Stimulated activated CD8-positive, alpha-beta memory T cell treated with anti-CD3 and anti-CD28 coated beads, Interleukin-4, amount 100 ng/mL, for 4 hours (primary cell): ENCODE measurements at places on chromosomes 2 and 18.

GRCh38 chr2:105924932-105925331 is 180.2 kb downstream of the NCK2 start:
- no peak for DNase-seq

DNA sequence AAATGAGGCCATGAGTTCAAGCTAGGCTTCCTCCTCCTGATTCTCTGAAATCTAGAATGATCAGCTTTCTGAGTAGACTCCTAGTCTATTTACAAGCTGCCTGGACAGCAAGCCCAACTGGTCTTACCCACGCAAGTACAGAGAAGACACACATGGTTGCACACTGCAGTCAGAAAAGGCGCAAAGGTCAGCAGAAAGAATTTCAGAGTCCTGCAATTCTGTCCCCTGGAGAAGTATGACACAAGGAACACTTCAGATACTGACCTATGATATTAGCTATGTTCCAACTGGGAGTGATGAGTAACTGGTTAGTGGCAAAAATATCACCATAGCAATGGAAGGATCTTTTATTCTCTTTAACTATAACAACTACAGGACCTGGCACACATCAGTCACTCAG is 336.1 kb upstream of the PKDCC start:
- no peak for DNase-seq

DNA sequence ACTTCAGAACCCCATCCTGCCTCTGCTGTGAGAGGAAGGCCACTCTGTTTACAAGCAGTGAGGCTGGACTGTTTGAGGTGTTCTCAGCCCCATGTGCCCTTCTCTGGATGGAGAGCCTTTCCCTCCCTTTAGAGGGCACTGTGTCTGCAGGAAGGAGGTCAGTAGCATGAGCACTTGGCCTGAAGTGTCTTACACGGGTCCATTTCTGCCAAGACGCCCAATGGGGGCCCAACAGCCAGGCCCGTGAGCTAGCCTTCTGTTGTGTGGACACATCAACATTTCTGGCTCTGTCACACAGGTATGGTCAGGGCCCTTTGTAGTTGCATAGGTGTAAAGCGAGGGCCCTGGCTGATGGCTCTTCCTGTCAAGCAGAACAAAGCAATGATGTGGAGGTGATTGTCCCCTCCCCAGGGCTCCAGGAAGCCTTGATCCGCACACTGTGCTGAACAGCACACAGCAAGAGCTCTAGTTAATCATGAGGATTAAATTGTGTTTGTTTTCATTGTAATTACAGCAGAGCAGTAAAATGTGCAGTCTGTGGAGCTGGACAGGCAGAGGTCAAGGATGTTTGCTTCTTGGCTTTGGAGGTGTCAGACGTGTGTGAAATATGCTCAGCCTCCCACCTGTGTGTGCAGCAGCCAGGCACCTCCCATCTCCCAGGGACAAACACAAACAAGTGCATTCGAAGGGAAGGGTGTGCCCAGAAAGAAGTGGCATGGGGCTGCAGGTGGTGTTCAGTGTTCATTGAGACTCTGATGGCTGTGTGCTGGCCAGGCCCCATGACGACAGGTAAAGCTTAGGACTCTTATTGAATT is 132.1 kb downstream of the SH3RF3 start:
- no peak for DNase-seq

DNA sequence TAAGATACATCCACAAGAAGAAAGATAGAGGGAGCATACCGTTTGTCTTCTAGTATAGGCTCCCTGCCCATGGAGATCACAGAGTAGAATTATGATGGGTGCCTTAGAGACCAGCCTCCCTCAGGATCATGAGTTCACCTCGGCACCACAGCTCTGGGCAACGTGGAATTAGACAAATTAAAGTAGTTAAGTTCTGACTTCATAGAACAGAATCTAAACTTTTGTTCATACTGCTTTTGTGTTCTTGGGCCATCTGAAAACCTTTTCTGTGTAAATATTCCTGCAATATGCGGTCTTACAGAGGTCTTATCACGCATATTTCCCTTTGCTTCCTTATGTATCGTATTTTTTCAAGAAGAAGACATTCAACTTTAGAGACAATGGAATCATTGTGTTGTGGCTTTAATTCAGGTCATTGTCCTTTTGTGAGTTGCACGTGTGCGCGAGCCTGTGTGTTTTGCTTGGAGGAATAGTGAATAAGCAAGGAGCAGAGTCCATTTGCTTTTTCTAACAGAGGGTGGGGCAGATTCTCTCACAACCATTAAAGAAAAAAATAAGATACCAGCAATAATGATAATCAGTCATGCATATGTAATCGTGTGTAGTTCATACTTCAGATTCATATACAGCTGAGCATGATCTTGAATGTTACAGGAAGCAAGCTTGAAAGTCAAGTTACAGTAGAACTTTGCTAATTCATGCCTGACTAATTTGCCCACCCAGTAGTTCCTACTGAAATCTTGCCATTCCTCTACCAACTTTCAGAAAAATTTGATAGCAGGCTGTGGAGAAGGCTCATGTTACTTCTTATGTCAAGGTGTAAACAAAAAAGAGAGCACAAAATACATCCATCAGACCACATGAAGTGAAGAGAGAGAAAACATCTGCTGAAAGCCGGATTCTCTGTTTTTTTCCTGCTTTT is 243.6 kb downstream of the NEDD4L start:
- no peak for DNase-seq

- DNase-seq, result no peak
Measured at GRCh38 chr2:10282611-10283105, 20.0 kb upstream of the HPCAL1 start.

DNA sequence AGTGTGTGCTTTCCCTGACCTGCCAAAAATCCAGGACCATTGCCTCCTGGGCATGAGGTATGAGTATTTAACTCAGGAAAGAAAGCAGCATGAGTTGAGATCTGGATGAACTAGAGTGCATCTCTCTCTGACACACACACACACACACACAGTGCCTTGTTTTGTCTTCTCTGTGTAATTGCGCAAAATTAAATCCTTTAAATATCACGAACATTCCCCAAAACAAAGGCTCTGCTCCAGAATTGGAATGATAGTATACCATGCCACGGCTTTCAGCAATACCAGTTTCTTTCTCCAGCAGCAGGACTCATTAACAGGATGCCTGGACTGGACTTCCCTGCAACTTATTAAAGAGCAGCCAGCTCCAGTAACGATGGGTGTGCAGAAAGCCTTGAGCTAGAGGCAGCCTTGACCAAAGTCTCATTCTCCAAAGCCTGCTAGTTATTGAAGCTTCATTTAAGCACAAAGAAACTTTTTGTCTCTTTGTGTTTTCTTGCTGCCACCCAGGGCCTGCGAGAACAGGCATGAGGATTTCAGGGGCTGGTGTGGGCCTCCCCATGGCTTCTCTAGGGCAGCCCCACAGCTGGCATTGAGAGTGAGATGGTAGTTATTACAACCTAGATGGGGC is 101.7 kb downstream of the NRP2 start:
- DNase-seq, result no peak

DNA sequence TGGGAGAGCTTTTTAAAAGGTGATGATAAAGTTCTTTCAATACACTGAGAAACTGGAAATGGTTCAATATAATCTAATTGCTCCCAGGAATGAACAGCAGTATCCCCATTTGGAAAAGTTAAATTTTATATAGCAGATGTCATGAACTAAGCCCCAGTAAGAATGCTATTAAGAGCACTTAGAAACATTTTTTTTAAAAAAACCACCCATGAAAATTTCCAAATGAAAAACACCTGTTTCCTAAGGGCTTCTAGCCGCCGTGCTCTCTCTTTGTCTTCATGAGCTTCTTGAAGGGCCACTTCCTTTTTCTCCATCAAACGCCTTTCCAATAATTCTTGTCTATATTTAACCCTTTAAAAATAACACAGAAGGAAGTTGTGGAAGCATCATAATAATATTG is 77.0 kb downstream of the UPP2 start:
- DNase-seq, result no peak

DNA sequence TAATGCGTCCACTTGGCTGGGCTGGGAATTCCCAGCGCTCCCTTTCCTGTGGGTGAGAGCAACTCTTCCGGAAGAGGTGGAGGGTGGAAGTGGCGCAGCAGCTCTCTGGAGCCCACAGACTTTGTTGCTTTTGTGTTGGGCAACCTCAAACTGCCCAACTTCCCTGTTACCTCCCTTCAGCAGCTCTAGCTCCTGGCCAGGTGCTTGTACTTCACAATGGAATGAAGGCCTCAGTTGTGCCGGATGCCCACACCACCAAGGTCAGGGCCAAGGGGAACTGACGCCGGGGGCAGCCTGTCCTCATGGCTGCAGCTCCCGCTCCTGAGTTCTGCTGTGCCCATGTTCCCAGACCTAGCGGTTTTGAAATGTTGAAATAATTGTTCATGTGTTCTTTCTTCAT is 322.9 kb downstream of the GALR1 start:
- DNase-seq, result no peak
